SK-MEL-5 (cell line): ENCODE measurements at places on chromosomes 6 and 20. TPM values are rescaled to one million over a fixed set of nuclear protein-coding genes. Genes with fewer than 3 reads are reported as not detected.

Gene CLVS2
- not detected in 2 replicates for total RNA-seq

Gene HLA-G
- 0.32 and 0.37 TPM in 2 replicates for total RNA-seq

Gene MAP3K5
- 0.55 and 0.75 TPM in 2 replicates for total RNA-seq

Gene SYNE1
- 25.5 and 35.7 TPM in 2 replicates for total RNA-seq

Gene TOX2
- 0.37 and 0.51 TPM in 2 replicates for total RNA-seq

Gene PTCRA
- 6.2 and 9.7 TPM in 2 replicates for total RNA-seq

Gene ADGRF5
- total RNA-seq, result 0.16 and 0.29 TPM in 2 replicates

Gene PACSIN1
- not detected in 2 replicates for total RNA-seq

Gene TUBB2B
- total RNA-seq, result 26.6 and 28.6 TPM in 2 replicates

DNA sequence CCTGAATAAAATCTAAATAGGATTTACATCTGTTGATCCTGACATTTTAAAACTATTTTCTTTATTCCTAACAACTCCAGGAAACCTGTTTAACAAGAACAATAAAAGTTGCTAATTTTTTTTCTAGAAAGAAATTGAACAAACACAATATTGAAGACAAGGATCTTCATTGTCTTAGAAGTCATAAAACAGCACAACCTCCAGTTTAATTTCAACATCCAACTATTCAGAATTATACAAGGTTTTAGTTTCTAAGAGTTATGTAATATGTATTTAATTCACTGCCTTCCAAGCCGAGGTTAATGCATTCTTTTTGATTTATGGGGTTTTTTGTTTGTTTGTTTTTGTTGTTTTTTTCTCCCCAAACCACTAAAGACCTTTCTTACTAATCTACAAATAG is 7.2 kb downstream of the BMP5 start:
- no peak for DNase-seq

DNA sequence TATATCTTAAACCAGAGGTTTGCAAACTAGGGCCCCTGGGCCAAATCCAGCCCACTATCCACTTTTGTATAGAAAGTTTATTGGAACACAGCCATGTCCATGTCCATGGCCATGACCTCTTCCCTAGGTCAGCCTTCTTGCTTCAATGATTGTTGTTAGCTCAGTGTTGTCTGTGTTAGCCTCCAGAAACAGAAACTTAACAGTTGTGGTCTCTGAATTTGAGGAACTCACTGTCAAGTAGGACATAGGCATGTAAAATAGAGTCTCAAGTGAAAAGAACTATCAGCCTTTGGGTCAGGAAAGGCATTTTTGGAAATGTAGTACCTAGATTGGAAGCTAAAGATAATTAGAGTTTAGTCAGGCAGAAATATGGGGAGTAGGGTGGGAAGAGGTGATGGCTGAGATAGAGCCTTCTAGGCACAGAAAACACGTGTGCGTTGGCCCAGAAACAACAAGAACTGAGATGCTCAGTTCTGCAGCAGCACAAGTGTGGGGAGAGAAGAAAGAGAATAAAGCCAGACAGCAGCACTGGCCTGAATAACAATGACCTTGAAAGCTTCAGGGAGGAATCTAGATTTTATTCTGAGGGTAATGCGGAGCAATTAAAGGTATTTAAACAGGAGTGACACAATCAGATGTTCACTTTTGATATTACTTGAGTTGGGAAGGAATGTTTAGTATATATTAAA is 87.0 kb upstream of the OLIG3 start:
- DNase-seq, result no peak

DNA sequence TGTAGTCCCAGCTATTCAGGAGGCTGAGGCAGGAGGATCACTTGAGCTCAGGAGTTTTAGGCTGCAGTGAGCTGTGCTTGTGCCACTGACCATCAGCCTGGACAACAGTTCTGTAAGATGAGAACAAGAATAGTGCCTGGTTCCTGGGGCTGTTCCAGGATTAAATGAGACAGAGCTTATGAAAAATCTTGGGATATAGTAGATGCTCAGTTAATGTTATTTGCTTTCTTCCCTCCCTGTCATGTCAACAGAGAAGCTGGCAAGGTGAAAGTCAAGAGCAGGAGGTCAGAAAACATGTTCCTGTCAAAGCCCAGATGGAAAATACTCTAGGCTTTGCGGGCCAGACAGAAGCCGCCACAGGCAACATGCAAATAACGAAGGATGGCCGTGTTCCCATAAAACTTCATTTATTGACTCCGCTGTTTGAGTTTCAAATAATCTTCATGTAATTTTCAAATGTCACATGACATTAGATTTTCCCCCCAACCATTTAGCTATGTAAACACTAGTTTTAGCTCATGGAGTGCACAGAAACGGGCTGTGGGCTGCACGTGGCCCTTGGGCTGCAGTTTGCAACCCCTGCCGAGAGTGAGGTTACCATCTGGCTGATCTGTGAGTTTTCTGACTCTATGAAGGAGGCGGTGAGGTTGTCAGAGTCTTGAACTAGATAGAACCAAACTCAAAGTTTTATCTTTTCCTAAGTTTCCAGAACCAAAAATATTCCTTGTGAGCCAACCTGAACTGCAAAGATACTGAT is 63.4 kb upstream of the PMEPA1 start:
- DNase-seq, result no peak

DNA sequence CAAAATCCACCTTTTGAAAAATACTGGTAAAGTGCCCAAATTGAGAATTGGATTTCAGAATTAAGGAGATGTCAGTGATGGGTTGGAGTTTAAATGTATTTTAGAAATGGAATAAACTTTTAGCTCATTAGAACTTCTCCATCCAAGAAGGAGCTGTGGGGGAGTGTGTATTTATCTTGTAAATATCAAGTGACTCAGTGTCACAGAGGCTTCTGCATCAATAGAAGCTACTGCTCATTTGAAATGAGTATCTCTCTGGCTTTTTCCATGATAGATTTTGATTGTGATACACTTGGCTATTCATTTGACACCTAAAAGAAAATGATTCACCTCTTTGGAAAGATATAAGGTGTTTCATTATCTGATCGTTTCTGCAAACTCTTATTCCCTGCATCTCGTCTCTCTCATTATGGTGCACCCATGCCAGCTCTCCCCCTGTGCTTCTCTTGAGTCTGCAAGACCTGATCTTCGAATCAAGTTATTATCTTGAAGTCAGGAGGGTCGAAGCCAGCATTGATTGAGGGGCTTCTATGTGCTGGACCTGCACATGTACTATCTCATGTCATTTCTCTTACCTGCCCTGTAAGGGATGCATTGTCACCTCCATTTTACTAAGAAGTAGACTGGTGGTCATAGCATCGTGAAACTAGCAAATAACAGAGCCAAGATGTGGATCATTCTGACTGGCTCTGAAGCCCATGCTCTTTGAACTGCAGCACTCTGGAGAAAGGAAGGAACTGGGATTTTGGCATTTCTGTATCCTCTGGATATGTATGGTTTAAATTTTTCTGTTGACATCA is 30.1 kb downstream of the VAPB start:
- no peak for DNase-seq

GRCh38 chr20:23857962-23858595 is 21.5 kb downstream of the CST5 start:
- DNase-seq, result peak; percentile 77

- no peak for DNase-seq
Observed at GRCh38 chr20:62724692-62725595, 16.3 kb downstream of the NTSR1 start.

DNA sequence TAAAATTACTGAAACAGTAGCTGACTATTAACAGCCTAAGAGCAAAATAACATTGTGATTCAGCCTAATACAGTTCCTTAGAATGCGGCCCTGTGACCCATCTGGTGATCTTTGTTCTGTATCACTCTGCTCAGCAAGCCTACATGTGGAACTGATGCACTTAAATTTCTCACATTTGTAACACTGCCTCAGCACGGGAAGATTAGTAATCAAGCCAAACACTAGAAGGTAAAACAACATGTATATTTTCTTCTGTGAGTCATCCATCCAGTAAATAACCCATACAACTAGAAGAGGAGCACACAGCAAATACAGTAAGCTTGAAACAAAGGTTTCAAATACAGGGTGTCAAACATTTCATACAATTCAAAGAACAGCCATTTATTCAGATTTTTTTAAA is 189.7 kb upstream of the NOX3 start:
- no peak for DNase-seq

DNA sequence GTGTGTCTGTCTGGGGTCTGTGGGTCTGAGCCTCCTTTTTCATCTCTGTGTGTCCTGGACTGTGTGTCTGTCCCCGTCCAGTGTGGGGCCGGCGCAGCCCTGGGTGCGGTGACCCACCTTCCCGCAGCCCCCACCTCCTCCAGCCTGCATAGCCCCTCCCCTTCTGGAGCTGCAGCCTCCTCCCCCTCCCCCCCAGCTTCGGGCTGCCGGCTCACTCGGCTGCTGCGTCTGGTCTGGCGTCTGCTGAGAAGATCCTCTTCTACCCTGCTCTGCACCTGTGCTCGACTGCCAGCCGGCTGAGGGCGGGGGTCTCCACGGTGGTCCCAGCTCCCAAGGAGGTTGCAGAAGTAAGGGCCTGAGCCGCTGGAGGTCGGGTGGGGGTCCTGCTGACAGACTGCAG is 7.6 kb upstream of the LKAAEAR1 start:
- DNase-seq, result no peak

- no peak for DNase-seq
Observed at GRCh38 chr6:13025893-13026499, 302.3 kb downstream of the TBC1D7 start.

DNA sequence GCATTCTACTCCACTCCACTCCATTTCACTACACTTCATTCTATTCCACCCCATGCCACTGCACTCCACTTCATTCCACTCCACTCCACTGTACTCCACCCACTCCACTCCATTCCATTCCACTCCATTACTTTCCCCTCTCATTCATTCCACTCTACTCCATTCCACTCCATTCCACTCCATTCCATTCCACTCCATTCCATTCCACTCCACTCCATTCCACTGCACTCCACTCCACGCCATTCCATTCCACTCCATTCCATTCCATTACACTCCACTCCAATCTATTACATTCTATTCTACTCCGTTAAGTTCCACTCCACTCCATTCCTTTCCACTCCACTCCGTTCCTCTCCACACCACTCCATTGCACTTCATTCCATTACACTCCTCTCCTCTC is 25.0 kb upstream of the DEFB125 start:
- DNase-seq, result no peak

- DNase-seq, result no peak
Observed at GRCh38 chr6:81743649-81744048, 8.8 kb downstream of the TENT5A start.

DNA sequence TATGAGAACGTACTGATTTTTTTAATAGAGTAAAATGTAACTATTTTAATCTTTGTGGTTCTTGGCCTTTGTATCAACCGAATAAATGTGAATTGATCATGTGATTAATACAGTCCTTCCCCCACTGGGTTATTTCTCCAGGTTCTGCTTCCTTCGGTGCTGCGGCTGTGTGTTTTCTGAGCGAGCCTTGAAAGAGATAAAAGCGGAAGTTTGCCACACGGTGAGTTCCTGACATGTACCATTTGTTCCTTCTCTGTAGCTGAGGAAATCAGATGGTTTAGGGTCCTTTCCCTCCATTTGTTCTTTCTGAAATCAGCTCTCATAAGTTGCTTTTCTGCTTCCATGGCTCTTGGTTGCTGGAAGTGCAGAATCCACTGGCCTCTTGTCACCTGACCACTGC is 15.5 kb downstream of the RTF2 start:
- no peak for DNase-seq

DNA sequence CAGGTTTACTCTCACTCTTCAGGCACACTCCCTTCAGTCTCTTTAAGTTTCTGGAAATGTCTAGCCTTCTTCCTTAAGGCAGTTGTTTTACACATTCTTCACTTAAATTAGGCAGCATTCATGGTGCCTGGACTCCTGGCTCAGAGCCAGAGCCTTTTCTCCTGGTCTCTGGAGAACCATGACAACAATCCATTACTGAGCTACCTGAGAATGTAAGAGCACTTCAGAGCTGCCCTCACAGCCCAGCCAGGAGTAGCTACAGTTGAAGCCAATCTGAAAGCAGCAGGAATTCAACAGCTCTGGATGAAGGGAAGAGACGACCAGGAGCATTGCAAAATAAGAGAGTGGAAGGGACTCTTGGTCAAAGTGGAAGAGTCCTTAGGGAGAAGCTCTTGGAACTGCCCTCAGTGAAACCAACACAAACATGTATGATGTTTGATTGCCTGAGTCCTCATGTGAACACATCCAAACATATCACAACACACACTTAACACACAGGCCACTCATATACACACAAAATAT is 416.8 kb upstream of the SPTLC3 start:
- no peak for DNase-seq

DNA sequence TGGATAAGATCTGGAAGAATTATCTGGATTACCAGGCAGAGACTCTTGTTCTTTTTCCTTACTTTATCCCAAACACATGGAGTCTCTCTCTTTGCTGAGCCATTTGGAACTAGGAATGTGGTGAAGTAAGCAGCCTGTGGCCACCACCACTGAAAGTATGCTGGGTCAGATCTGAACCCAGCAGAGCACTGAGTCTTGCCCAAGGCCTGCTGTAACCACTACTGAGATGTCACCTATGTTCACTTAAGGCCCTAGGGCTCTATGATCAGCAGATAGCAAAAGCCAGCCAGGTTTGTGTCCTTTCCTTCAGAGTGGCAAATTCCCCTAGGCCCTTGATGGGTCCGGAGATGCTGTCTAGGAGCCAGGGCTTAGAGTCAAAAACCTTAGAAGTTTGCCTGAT is 103.3 kb upstream of the PLN start:
- DNase-seq, result no peak

DNA sequence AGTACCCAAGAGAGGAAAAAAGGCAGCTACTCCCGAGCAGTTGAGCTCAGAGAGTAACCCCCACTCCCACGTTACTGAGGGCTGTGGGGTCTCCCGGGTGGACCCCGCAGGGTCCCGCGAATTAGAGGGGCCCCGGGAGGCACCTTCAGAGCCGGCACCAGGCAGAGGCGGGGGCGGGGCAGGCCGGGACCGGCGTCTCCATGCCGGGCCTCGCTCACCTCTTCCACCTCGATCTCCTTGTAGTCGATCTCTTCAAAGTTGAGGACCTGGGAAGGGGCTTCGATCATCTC is 381 bp downstream of the MAP3K7 start:
- DNase-seq, result no peak
